Right hindlimb (tissue), 1 donor: ENCODE measurements at places on chromosomes 2 and 18.

- DNase-seq = no peak
Observed at GRCh38 chr2:6617794-6618193, 247.9 kb downstream of the CMPK2 start.

DNA sequence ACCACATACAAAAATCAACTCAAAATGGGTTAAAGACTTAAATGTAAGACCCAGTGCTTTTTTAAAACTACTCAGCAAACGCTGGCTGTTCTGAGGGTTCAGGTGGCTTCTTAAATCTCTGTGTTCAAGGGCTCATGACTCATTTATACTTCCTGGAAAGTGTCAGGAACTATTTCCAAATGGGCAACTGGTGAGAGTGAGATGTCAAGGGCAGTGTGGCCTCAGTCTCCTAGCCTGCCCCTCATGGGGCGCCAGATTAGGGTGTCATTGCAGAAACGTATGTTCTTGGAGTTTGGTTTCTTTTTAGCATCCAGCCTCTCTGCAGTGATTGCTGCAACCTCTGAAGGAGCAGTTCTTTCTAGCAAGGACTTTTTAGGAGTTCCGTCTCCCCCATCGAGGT, 485.4 kb downstream of the TNS1 start:
- no peak for DNase-seq

DNA sequence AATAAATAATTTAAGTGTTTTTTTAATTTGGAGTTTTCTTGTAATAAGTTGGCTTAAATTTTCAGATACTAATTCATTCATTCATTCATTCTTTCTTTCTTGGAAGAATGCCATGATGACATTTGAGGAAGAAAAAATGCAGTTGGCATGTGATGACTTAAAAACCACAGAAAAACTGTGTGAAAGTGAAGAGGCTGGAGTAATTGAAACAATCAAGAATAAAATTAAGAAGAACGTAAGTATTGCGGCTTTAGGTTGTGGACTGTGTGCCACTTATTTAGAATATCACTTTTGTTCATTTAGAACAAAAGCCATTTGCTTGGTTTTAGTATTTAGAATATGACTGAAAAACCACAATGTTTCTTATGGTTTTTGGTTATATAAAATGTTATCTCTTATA, 51.4 kb downstream of the TTC39C start:
- no peak for DNase-seq

DNA sequence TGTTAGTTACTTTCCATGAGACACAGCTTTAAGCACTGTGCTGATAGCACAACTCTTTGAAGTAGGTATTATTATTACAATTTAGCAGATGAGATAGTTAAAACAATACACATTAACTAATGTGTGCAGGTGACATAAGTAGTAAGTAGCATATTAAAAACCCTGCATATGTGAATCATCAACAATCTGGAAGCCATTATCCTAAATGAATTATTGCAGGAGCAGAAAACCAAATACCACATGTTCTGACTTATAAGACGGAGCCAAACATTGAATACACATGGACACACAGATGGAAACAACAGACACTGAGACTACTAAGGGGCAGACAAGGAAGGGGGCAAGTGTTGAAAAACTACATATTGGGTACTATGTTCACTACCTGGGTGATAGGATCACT, 300.3 kb upstream of the GULP1 start:
- DNase-seq = no peak

GRCh38 chr2:205757271-205757670, 75.0 kb downstream of the NRP2 start:
- DNase-seq = no peak

DNA sequence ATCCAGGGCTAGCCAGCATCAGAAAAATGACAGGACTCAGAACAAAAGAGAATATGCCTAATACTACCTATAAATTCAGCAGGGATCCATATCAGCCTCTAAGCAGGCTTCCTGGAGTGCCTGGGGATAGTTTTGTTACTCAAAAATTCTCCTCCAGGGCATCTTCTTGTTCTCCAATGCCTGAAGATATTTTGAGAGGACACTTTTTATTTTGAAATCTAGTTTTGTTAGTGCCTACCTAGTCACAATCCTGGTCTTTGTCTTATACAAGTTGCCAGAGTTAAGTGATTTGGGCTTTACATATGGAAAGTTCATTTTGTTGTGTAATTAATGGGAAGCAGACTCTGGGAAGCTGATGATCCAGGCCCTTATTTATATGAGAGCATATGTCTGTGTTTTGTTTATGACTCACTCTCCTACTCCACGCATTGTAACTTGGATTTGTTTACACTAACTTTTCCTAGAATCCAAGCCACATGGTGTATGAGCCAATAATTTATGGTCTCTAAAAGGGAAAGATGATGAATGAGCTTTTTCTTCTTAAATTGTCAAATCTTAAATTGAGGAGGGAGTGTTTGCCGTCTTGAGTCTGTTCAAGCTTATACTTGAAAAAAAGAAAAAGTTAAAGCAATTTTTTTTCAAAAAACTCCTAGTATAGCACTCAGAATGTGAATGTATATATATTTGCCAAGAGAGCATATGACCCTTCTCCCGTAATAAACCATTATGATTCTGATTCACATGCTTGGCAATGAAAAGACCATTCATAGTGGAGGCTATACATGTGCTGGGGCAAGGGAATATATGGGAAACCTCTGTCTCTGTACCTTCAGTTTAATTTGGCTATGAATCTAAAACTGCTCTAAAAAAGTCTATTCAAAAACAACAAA, 370.3 kb downstream of the SETBP1 start:
- no peak for DNase-seq

GRCh38 chr2:66789741-66790140, 354.8 kb downstream of the MEIS1 start:
- no peak for DNase-seq

- no peak for DNase-seq
Observed at GRCh38 chr2:85154048-85154753, 21.0 kb downstream of the TCF7L1 start.

- DNase-seq = no peak
Observed at GRCh38 chr2:239523954-239524330, 123.1 kb upstream of the HDAC4 start.

GRCh38 chr2:126909781-126910180, 11.1 kb downstream of the TEX51 start:
- DNase-seq = no peak

DNA sequence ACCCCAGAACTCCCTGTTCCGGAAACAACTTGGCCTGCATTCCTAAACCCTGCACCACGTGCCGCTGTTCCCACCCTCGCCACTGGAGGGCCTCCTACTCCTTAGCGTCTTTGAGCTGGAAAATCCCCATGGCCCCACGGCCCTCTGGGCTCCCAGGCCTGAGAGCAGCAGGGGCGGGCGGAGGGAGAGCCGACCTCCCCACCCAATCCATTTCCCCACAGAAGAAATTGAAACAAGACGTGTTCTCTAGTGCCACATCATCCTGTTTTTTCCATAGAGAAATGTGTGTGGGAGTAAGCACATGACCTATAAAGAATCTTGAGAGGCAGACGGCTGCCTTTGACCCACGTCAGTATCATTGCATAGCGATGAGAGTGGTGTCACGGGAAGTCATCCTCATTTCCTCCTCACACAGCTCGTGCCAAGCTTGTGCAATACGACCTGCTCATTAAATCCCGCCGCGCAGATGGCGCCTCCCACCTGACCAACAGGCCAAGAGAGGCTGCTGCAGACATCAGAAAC, 79.2 kb downstream of the LAMA1 start:
- DNase-seq = peak; percentile 89

DNA sequence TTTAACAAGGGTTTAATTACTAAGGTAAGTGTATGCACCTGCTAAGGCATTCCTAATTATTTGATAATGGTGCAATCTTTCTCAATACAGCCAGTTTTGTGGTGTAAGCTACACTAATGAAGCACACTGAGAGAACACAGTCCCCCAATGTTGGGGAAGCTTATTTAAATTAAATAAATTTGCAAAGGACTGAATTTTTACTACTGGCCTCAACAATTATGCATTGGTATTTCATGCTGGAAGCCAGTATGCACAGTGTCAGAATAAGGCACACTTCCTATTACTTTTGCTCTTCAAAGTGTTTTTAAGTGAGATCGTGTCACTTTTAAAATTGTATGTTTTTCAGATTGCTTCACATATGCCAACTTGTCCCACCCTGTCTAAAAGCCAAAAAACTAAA, 103.2 kb upstream of the ZNF521 start:
- no peak for DNase-seq

DNA sequence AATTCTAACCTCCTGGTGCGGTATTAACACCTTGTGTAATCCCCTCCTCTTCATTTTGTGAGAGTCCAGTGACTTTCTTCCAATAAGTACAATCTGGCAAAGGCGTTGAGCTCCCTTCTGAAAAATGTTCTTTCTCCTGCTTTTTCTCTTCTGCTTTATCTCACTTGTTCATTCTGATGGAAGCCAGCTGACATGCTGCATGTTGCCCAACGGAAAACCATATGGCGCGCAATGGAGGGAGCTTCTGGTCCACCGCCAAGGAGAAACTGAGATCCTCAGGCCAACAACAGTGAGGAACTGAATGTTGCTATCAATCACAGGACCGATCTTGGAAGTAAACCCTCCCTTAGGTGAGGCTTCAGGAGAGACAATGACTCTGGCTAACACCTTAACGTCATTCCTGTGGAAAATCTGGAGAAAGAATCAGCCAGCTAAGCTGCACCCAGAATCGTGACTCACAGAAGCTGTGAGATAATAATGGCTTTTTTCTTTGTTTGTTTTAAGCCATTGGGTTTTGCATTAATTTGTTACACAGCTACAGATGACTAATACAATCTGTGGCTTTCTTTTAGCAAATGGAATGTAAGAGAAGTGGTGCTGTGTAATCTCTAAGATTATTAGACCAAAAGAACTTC, 1323.9 kb upstream of the DDX18 start:
- DNase-seq = no peak

GRCh38 chr2:228627510-228627909, 446.0 kb upstream of the SPHKAP start:
- DNase-seq = no peak

- no peak for DNase-seq
Observed at GRCh38 chr2:197502201-197502600, 2.0 kb downstream of the HSPE1 start.

DNA sequence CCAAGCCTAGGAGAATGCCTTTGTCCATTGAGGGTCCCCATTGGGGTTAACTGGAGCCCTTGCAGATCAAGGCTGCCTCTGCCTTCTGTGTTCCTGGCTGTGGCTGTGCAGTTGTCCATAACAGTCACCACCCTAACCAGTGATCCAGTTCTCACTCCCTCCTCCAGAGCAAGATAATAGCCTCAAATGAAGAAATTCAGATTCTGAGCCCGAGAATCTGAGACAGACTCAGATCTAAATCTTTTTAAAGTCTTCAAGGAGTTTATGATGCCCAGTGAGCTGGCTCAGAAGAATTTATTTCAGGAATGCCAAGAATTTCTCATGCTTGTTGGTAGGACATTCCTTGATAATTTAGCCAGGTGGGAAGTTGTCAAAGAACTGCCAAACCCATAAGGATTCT, 44.3 kb upstream of the RAB6C start:
- no peak for DNase-seq

DNA sequence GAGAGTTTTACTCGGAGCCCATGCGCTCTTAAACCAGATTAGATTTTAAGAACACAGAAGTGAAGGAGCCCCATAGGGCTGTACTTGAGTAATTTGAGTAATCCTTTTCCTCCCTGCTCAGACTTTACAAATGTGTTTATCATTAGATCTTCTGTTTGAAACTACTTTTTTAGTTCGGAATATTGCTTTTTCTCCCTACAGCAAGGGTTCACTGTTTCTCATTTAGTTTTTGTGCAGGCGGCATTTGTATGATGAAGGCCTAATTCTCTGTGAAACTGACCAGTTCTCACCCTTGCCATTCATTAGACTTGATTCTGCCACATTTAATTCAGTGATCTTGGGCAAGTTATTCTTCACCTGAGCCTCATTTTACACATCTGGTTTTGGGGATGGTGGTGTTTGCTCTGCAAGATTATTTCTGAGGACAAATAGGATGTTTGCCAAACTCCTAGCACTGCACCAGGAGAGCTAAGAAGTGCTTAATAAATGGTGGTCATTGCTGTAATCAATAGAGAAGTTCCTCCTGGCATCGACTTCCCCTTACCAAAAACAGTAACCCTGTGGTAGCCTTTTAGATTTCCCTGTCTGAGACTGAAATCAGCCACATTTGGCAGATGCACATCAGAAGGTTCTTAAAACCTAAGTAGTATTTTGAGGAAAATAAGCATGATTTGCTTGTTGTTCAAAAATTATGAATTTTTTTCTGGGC, 2.2 kb downstream of the B3GNT2 start:
- DNase-seq = no peak

GRCh38 chr2:145029873-145030272, 510.0 kb upstream of the ZEB2 start:
- no peak for DNase-seq

DNA sequence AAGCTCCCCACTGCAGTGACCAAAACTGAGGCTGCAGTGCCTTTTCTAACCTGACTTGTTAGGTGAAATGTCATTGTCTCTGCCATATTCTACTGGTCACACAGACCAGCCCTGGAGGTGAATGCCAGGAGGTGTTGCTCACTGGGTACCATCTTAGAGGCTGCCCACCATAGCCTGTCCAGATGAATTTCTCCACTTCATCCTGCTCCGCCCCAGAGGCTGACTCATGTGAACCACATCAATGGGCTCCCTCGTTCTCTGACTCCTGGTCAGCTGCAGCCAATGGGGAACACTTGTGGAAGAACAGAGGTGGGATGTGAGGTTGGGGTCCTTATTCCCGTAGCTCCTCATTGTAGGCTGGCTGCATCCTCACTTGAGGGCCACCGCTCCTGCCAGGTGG, 3.4 kb upstream of the NARS1 start:
- DNase-seq = no peak

DNA sequence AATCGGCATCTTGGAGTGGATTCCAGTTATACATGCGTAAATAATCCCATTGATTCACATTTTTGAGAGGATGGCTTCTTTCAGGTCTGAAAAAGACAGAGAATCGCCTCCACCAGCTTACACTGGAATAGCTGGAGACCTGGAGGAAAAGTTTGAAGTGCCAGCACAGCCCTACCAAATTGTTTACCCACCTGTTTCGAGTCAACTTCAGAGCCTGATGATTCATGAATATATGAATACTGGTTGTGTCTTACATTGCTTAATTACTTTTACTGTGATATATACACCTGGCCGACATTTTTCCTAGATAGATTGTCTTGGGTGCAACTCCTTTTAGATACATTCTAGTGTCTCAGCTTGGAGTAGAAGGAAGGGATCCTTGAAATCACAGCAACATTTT, 335 bp upstream of the NCKAP5 start:
- no peak for DNase-seq

- DNase-seq = no peak
Observed at GRCh38 chr2:18664421-18664820, 75.1 kb upstream of the NT5C1B start.

DNA sequence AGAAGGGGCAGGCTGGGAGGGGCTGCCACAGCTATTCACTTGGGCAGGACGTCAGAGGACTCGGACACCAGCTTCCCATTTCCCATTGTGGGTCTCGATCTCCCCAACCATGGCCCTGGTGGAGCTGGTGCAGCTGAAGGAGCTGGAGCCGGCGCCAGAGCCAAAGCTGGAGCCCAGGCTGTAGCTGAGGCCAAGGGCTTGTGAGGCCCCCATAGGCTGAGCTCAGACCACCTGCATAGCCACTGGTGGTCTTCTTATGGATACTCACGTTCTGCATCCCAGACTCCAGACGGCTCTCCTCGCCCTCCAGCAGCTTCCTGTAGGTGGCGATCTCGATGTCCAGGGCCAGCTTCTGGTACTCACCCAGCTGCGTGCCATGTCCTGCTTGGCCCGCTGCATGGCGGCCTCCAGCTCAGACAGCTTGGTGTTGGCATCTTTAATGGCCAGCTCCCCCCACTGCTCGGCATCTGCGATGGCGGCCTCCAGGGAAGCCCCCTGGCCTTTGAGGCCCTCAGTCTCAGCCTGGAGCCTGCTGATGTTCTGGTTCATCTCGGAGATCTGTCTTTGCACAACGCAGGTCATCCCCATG, 6.0 kb upstream of the CDK5R2 start:
- no peak for DNase-seq
